ENCODE measurements at places on chromosomes 5 and 9.

DNA sequence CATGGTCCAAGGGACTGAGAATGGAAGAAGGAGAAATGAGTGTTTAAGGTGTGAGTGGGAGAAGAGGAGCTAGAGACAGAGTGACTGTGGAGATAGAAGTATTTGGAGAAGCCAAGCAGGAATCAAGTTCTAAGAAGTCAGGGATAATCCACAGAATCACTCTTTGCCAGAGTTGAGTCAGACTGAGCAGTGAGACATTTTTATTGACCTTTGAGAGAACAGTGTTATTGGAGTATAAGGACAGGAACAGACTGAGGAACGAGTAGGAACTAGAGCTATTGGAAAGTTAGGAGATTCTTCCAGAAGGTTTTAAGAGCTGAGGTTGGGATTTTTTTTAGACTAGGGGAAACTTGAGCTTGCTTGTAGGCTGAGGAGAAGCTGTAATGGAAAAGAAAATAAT is 37.2 kb downstream of the RCL1 start:
- no peak for DNase-seq

- DNase-seq: no peak
These were observed 273.2 kb downstream of the SH3GL2 start for GRCh38 chr9:17852108-17852507.

- DNase-seq: no peak
These were observed 59.5 kb downstream of the FAM78A start for GRCh38 chr9:131216806-131217205.

- DNase-seq: no peak
These were observed 503.0 kb upstream of the CD180 start for GRCh38 chr5:67699560-67699959.

GRCh38 chr5:72566746-72567145 is 59.5 kb upstream of the ZNF366 start:
- DNase-seq: no peak

DNA sequence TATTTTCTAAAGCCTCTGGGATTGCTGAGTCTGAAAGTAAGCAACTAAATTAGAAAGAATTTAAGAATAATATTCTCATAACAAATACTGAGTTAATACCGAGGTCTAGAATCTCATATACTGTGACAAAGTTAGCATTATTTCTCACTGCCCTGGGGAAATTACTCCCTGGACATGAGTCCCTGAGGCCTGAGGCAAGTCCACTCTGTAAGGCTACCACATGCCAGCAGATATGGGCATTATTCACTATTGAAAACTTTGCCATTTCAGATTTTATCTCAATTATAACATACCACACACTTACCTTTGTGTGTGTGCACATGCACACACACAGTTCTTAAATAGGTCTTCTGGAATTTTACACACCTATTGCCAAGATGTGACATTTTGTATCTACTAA is 22.9 kb downstream of the ELL2 start:
- no peak for DNase-seq

DNA sequence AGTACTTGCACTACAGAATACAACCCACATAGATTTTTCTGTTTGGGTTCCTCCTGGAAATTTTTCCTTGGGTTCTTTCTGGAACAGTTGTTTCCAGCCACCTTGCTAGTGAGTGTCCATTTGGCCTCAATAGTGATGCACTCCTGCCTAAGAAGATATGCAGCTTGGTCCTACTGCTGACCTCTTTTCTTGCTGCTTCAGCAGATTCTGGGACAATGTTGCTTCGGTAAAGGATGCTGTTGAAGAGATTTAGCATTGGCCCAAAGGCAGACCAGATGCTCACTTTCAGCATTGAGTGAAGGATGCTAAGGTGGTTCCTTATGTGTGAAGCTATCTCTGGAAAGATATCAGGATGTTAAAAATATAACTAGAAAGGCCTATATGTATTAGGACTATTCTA is 86.2 kb upstream of the SMC5 start:
- no peak for DNase-seq

DNA sequence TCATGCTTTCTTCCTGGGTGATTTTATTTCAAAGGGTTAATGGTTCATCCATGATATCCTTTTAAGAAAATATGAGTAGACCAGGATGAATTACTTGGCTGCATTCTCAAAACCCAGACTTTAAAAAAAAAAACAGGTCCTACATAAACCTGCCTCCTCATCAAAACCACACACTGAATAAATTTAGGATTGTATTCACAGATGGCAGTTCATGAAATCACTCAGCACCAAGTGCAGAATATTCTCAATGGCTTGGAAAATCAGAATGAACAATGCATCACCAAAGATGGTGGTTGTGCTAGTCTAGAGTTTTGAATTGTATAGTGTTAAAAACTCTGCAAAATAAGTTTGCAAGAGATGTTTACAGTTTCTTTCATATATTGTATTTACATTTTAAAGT is 145.4 kb upstream of the GRAMD2B start:
- DNase-seq: no peak

GRCh38 chr5:56900395-56900794 is 9.0 kb upstream of the SETD9 start:
- no peak for DNase-seq

- no peak for DNase-seq
These were observed 50.3 kb downstream of the ANKH start for GRCh38 chr5:14821100-14821845.

Data from iPS DF 6.9 (cell line).